ENCODE measurements at places on chromosomes 6 and 20. TPM values are rescaled to one million over a fixed set of nuclear protein-coding genes. Genes with fewer than 3 reads are reported as not detected.
A peak's percentile ranks its signal among the peaks of the same experiment; 100 is the strongest.

GRCh38 chr20:401682-402495 lies 6.2 kb upstream of the RBCK1 start:
- no peak overlapping the region for H3K4me3 ChIP-seq
- no peak for DNase-seq
- H3K27me3 ChIP-seq = no peaks in the 10 kb centered on the region
- H3K36me3 ChIP-seq = peaks cover 8% of the 10 kb centered on the region
- no peak overlapping the region for H3K27ac ChIP-seq
- peaks cover 2% of the 10 kb centered on the region for H3K4me1 ChIP-seq

DNA sequence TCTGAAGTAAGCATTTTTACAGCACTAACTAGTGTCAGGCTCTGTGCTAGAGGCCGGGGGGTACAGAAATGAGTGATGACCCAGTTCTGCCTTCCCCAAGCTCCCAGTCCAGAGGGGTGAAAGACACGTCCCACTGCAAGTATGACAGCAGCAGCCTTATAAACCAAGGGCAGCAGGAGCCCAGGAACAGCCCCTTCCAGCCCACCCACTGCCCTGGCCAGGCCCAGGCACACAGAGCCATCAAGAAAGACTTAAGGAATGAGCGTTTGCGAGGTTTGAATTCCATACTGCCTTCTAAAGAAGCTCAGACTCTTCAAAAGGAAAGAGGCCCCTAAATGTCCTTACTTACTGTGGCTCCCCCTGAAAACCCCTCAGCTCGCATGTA lies 10.0 kb downstream of the TRERF1 start:
- H3K4me1 ChIP-seq = peaks cover 35% of the 10 kb centered on the region
- DNase-seq = no peak
- no peaks in the 10 kb centered on the region for H3K36me3 ChIP-seq
- no peak overlapping the region for H3K4me3 ChIP-seq
- H3K27ac ChIP-seq = peak overlapping the region; percentile 53
- no peaks in the 10 kb centered on the region for H3K27me3 ChIP-seq

GRCh38 chr6:123520217-123520616 lies 116.5 kb downstream of the TRDN start:
- DNase-seq = no peak
- H3K36me3 ChIP-seq = no peaks in the 10 kb centered on the region
- no peaks in the 10 kb centered on the region for H3K27me3 ChIP-seq
- H3K27ac ChIP-seq = no peak overlapping the region
- no peak overlapping the region for H3K4me3 ChIP-seq
- H3K4me1 ChIP-seq = no peaks in the 10 kb centered on the region

DNA sequence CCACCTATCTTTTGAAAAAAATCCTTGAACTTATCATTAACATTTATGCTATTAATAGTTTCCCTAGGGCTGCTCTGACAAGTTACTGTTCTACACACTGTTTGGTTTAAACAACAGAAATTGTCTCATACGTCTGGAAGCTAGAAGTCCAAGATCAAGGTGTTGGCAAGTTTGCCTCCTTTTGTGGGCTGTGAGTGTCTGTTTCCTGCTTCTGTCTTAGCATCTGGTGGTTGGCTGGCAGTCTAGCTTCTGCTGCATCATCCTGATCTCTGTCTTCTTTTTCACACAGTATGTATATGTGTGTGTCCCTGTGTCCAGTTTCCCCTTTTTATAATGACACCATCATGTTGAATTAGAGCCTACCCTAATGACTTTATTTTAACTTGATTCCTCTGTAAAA lies 154.8 kb downstream of the RPS12 start:
- H3K36me3 ChIP-seq = no peaks in the 10 kb centered on the region
- H3K4me3 ChIP-seq = no peak overlapping the region
- no peak overlapping the region for H3K27ac ChIP-seq
- no peaks in the 10 kb centered on the region for H3K4me1 ChIP-seq
- H3K27me3 ChIP-seq = no peaks in the 10 kb centered on the region

- peaks cover 3% of the 10 kb centered on the region for H3K27me3 ChIP-seq
- no peaks in the 10 kb centered on the region for H3K36me3 ChIP-seq
- no peak overlapping the region for H3K27ac ChIP-seq
- H3K4me3 ChIP-seq = no peak overlapping the region
Measured at GRCh38 chr20:56841346-56841908, 212.3 kb downstream of the TFAP2C start.

- H3K27ac ChIP-seq = peak overlapping the region; percentile 12
- no peaks in the 10 kb centered on the region for H3K36me3 ChIP-seq
- no peak overlapping the region for H3K4me3 ChIP-seq
- no peak for DNase-seq
- peaks cover 13% of the 10 kb centered on the region for H3K4me1 ChIP-seq
- no peaks in the 10 kb centered on the region for H3K27me3 ChIP-seq
Measured at GRCh38 chr6:169370666-169371343, 117.2 kb upstream of the THBS2 start.

- no peak for DNase-seq
- no peak overlapping the region for H3K4me3 ChIP-seq
- no peaks in the 10 kb centered on the region for H3K36me3 ChIP-seq
- peaks cover 21% of the 10 kb centered on the region for H3K4me1 ChIP-seq
- H3K27ac ChIP-seq = peak overlapping the region; percentile 2
Measured at GRCh38 chr20:8150591-8150990, 18.5 kb downstream of the PLCB1 start.

DNA sequence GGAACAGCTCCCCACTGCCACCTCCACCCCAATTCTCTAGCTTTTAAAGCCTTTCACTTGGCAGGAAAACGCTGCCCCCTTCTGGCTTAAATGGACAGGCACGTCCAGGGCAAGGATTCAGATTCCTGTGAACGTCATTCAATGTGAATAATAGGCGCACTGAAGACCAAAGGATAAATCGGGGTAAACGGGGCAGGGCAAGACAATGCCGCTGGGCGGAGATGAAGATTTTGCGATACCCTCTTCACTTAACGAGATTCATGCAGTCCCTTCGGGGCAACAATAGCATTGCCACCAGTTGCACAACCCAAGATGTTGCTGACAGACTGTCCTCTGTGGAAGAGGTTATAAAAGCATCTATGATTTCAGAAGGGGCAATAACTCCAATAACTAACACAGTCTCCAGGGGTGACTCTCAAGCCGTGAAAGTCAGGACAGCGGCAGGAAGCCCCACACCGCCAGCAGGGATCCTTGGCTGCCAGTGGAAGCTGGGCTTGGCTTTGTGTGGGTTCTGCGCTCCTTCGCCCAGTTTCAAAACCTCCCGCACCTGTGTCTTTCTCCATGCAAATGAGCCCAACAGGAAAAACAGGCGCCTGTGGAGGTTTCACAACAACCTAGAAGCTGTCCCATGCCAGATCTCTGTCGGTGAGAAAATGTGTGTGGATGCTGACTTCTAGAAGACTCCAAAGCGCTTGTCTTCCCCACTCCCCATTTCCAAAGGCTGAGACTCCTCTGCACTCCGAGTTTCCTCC lies 291.8 kb downstream of the BMP7 start:
- no peak overlapping the region for H3K4me3 ChIP-seq
- DNase-seq = no peak
- peaks cover 43% of the 10 kb centered on the region for H3K27me3 ChIP-seq
- peaks cover 20% of the 10 kb centered on the region for H3K4me1 ChIP-seq
- peak overlapping the region; percentile 39 for H3K27ac ChIP-seq

- H3K4me1 ChIP-seq = peaks cover 29% of the 10 kb centered on the region
- no peaks in the 10 kb centered on the region for H3K27me3 ChIP-seq
- peak overlapping the region; percentile 97 for H3K27ac ChIP-seq
Measured at GRCh38 chr6:26521600-26522391, 16.4 kb upstream of the HMGN4 start.

DNA sequence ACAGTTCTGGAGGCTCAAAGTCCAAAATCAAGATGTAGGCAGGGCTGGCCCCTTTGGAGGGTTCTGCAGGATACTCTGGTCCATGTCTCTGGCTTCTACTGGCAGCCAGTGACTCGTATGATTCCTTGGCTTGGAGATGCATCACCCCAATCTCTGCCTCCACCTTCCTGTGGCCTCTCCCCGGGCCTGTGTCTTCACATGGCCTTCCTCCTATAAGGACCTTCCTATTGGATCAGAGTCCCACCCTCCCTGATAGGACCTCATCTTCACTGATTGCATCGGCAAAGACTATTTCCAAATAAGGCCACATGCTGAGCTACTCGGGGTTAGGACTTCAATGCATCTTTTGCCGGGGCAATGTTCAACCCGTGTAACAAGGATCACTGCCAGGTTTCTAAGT lies 509.0 kb downstream of the CD83 start:
- no peaks in the 10 kb centered on the region for H3K36me3 ChIP-seq
- no peak overlapping the region for H3K27ac ChIP-seq
- H3K4me1 ChIP-seq = peaks cover 10% of the 10 kb centered on the region

DNA sequence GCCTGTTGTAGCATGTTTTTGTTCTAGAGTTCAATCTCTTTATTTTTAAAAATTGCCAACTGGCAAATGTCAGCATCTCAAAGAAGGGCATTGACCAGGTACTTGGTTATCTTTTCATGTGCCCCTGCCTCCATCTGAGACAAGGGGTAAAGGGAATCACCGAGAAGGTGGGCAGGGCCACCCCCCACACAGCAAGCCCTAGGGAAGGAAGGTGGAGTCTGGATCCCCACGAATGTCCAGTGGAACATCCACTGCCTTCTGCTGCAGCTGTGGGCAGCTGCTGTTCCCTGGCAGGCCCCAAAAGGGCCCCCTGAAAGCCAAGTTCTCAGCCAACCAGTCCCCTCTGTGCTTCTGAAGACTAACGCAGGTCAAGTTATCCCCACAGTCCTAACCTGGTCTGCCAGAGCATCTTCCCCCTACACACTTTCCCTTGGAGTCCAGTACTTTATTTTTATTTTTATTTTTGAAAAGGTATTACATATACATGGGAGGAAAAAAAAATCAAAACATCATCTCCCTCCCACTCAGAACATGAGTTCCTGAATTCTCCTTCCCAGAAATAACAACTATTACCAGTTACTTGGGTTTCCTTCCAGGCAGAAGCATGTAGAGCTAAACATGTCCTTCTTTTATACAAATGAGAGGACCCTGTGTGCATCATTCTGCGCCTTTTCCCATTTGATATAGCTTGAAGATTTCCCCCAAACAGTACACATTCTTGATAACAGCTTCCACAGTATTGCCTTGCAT lies 253.7 kb downstream of the MAFB start:
- no peak overlapping the region for H3K27ac ChIP-seq
- no peaks in the 10 kb centered on the region for H3K27me3 ChIP-seq
- H3K36me3 ChIP-seq = no peaks in the 10 kb centered on the region
- no peak for DNase-seq
- H3K4me3 ChIP-seq = no peak overlapping the region

- H3K27me3 ChIP-seq = no peaks in the 10 kb centered on the region
- H3K27ac ChIP-seq = no peak overlapping the region
- H3K36me3 ChIP-seq = no peaks in the 10 kb centered on the region
- no peak for DNase-seq
Measured at GRCh38 chr6:80769106-80769505, 662.6 kb downstream of the BCKDHB start.

GRCh38 chr20:9258901-9259300 lies 190.0 kb downstream of the PLCB4 start:
- H3K27ac ChIP-seq = no peak overlapping the region
- no peaks in the 10 kb centered on the region for H3K27me3 ChIP-seq
- H3K4me1 ChIP-seq = peaks cover 9% of the 10 kb centered on the region
- DNase-seq = no peak
- H3K4me3 ChIP-seq = no peak overlapping the region
- no peaks in the 10 kb centered on the region for H3K36me3 ChIP-seq

DNA sequence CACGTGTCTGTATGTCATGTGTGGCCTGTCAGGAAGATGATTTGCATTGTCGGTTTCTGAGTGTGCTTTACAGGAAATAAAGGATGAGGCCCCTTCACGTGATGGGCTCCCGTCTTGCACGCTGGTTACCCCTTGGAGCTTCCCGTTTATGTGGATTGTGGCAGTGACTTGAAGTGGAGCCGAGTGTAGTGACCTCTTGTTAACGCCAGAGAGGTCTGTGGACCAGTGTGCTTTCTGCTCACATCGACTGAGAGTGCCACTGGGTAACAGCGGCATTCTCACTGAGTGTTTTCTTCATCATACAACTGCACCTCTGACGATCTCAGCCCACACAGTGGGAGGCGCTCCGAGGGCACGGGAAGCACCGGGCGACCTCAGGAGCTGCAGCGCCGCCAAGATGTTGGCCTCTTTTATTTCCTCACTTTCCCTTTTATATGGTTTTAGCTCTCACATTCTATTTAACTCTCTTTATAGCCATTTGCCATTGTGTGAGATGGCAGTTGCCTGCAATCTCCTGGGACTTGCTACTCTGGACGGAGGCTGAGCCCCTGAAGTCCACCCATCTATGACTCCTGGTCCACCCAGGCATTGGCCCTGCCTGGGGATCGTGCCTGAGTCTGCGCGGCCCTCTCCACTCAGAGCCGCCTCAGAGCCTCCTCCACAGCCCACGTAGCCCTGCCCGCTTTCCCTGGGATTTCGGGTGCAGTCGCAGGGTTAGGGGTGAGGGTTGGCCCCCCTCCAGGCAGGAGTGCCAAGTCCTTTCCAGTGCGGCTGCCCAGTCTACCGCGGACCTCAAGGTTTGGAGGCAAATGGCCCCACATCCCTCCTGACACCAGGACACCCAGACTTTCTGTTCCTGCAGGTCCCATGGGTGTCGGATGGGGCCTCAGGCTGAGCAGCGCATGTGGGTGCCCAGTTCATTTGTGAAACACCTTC lies 238.9 kb downstream of the ERMARD start:
- no peaks in the 10 kb centered on the region for H3K36me3 ChIP-seq
- peaks cover 3% of the 10 kb centered on the region for H3K4me1 ChIP-seq
- no peak overlapping the region for H3K27ac ChIP-seq
- peak; percentile 74 for DNase-seq

- no peak overlapping the region for H3K27ac ChIP-seq
- peaks cover 11% of the 10 kb centered on the region for H3K36me3 ChIP-seq
- H3K4me3 ChIP-seq = no peak overlapping the region
- H3K27me3 ChIP-seq = no peaks in the 10 kb centered on the region
- H3K4me1 ChIP-seq = peaks cover 13% of the 10 kb centered on the region
Measured at GRCh38 chr6:35311390-35312075, 13.9 kb downstream of the DEF6 start.

SUN5 gene
- total RNA-seq = not detected

FAM184A gene
- total RNA-seq = 1.8 TPM

WFDC5 gene
- 391 TPM for total RNA-seq

SNAP25 gene
- total RNA-seq = not detected

LHFPL5 gene
- not detected for total RNA-seq

UBE2C gene
- 18.4 TPM for total RNA-seq

ZC2HC1B gene
- total RNA-seq = not detected

All from suprapubic skin (tissue), 4 donors.